ENCODE measurements at places on chromosomes 1 and 21.

DNA sequence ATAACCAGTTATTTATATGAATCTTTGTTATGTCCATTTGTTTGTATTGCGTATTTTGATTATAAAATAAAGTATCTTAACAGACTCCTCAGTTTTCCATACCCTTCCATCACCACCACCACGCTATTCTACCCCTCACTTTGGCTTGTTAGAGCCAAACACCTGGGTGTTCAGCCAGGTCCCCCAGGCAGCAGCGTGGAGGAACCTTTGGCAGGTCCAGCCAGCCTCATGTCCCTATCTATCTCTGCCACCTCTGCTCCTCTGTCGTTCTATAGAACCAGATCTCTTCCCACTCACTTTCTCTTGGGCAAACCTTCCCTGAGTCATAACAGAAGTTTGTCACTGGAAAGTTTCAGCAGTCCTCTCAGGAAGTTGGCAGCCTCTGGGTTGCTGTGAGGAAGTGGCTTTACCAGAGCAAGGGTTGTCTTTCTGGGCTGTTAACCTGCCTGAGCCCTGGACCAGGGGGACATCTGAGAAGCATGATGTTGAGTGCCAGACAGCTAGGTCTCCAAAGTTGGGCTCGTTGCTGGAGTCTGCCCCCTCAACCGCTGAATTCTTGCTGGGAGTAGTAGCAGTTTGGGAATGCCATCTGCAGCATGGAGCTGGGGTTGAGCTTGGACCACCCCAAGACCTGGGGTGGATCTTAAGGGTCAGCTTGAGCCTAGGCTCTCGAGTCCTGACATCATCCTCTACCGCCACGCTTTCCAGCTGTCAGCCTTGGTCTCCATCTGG, 996 bp upstream of the SH3BGRL3 start:
- peak; percentile 51 for DNase-seq

DNA sequence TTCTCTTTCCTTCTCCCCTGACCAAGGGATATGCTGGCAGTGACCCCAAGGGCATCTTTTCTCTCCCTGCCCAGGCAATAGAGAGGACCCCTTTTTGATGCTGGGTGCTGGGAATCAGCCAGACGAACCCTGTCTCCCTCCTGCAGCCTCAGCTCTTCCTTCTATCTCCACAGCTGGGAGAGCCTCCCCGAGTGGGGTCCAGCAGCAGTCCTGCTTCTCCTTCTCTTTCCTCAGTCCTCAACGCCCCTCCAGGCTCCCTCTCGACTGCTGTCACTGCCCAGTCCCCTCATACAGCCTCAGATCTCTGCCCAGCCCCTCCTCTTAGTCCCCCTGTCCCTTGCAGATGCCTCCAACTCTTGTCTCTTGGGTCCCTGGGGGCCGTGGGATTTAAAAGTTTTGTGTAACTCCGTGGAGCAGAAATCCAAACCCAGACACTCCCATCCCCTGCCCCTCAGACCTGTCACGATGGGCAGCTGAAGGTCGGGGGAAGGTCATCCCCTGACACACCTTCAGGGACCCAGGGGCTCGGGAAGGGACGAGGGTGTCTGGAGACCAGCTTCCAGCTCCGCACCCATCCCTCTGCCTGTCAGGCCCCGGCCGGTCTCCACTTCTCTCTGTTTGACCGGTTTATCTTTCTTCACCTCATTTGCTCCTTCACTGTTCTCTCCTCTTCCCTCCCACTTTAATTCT, 5.8 kb upstream of the ETV3L start:
- DNase-seq: no peak

GRCh38 chr1:99003581-99004253, 944 bp downstream of the PLPPR5 start:
- no peak for DNase-seq

DNA sequence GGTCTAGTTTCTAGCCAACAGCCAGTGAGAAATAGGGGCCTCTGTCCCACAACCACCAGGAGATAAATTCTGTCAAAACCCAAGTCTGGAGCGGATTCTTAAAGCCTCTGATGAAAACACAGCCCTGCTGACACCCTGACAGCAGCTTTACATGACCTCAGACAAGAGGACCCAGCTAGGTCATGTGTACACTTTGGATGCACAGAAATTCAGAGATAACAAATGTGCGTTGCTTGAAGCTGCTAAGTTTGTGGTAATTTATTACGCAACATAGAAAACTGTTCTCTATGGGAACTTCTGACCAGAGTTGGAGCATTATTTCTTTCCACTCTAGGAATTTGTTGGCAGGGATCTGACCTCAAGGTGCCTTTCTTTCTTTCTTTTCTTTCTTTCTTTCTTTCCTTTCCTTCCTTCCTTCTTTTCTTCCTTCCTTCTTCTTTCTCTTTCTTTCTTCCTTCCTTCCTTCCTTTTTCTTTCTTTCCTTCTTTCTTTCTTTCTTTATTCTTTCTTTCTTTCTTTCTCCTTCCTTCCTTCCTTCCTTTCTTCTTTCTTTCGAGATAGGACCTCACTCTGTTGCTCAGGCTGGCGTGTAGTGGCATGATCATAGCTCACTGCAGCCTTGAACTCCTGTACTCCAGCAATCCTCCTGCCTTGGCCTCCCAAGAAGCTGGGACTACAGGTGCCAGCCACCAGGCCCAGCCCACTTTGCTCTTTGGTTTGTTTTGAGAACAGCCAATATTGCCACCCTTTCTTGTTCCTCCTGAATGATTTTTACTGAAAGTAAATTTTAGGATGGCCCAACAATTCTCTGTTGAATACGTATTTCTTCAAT, 14.9 kb upstream of the HMGCS2 start:
- DNase-seq: no peak

DNA sequence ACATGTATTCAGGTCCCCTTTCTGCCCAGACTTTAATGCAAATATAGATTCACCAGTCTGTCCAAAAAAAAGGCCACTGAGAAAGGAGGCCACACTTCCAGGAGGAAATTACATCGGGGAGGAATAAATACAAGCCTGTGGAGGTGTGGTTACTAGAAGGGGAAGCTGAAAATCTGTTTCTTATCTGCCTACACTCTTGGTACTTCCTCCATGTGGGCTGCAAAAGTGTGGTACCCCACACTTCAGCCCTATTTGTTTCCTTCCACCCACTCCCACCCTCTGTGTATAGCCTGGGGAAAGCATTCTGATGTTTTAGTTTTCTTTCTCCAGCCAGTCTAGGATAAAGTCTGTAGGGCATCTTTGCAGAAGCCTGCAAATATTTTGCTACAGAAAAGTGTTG, 38.4 kb downstream of the UTP25 start:
- no peak for DNase-seq

GRCh38 chr1:225427235-225428067, at the start of gene LBR:
Gene LBR (minus strand): TSS chr1:225428038. CDS start chr1:225424075, 3,963 bp downstream.
- no peak for DNase-seq

GRCh38 chr1:183697814-183698590, 44.9 kb upstream of the APOBEC4 start:
- DNase-seq: no peak

DNA sequence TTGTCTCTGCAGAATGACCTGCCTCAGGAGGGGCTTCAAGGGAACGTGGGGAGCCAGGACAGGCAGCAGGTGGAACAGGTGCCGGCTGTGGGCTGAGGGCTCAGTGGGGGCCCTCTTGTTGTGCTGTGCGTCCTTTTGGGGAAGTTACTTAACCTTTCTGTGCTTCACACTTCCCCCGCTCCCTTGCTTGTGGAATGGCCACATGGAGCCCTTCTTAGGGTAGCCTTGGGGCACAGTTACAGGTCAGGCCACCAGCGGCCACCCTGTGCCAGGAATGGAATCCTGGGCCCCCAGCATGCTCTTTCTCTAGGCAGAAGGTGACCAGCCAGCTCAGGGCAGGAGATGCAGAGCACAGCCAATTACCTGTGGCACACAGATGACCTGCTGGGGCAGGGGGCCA, 2.6 kb downstream of the IKBKE start:
- no peak for DNase-seq

- no peak for DNase-seq
Measured at GRCh38 chr1:57142999-57143398, 177.2 kb upstream of the C8B start.

DNA sequence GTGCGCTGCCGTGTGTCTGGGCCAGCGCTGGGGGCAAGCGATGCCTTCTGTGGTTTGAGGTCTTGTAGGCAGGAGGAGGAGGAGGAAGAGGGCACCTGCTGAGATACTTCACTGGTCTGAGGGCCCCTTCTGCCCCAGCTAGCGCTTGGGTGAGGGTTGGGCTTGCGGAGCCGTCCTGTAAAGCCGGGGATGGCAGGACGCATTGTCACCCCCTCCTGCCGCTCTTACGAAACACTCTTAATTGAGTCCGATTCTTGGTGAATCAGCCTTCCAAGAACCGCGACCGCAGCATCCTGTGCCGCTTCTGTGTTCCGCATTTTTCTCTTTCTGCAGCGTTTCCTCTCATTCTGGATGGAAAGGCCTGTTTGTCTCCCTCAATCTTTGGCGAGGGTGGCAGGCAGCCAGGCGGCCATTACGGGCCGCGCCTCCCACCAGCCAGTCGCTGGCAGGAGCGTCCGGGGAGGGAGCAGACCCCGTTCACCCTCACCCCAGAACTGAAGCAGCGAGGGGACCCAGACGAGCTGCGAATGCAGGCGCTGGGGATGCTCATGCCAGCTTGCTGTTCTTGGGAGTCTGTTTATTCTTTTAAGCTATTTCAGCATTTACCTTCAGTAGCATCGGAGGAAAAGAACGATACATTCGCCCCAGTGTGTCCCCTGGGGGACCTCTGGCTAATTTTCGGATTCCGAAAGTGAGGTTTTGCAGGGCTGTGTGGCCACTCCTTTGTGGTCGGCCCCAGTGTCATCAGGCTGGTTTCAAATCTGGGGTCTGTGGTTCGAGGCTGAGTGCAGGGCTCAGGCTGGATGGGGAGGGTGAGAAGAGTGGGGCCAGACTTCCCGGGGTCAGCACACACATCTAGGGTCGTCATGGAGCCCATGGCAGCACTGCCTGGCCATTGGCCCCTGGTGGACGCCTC, 62.7 kb downstream of the SKI start:
- peak; percentile 96 for DNase-seq

DNA sequence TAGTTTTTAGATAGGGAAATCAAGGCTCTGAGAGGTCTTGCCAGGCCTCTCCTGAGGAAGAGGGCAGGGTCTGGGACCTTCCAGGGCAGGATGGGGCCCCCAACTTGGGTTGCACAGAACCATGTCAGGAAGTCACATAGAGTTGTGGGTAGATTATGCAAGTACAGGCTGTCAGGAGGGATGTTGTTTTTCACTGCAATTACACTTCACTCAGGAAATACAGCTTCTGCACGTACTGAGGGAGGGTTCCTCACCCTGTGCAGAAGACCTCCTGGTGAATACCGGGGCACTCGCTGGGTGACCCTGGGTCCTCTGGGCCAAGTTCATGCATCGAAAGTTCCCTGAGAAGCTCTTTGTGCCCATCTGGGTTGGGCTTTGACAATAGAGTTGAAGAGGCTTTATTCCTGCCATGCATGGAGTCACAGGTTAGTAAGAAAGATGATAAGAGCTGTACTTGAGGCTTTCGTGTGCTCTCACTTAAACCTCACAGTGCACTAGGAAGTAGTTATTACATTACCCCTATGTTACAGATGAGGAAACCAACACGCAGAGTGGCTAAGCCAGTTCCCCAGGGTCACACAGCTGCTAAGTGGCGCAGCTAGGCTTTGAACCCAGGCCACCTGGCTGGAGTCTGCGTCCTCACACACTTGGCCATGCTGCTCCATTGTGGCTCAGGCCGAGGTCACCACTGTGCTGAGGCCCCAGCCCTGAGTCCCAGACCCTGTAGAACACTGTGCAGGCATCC, 16.2 kb upstream of the TNFRSF1B start:
- DNase-seq: no peak

DNA sequence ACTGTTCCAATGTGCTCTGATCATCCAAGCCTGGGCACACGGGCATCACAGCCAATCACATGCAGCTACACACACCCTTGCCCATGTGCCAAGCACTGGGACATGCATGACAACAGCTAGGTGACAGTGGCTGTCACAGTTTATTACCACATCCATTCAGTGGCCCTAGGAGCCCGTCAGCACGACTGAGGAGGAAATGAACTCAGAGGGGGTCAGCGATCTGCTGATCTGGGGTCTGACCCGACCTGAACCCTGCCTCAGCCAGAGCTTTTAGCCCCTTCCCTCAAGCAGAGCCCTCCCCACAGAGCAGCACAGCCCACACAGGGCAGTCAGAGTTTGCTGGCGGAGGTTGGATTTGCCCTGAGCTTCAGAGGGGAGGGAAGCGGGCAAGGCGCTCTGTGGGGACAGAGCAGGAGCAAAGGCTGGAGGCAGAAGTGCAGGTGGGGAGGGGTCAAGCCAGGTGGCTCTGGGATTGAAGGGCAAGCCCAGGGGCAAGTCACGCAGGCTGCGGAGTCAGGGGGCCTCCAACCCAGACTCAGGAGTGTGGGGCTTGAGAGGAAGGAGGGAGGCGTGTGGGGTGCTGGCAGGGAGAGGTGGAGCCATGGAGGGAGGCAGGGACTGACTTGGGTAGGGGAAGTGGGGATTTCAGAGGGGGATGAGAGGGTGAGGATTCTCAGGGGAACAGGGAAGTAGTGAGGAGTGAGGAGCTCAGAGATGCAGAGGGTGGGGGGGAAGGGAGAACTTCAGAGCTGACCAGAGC, 10.4 kb downstream of the SH3BGRL3 start:
- no peak for DNase-seq

DNA sequence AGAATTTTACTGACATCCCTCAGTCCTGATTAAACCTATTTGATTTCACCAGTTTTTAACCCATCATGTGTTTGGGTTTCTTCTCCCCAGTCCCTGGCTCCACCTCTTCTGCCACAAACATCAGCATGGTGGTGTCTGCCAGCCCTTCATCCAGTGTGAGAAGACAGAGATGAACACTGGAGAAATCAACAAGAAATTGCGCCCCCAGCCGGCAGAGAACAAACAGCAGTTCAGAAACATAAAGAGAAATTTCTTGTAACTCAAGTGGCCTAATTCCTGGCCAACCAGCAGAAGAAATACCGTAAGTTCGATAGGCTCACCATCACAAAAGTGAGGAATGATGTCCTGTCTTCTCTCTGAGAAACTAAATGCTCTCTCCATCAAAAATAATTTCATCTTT, 18.3 kb downstream of the S100A11 start:
- DNase-seq: no peak

GRCh38 chr1:169053196-169053595, 53.3 kb upstream of the ATP1B1 start:
- DNase-seq: no peak

GRCh38 chr1:14495381-14495780, 103.1 kb upstream of the KAZN start:
- no peak for DNase-seq

- DNase-seq: no peak
Measured at GRCh38 chr1:8702850-8703810, 114.3 kb downstream of the RERE start.

- DNase-seq: no peak
Measured at GRCh38 chr1:180907313-180908055, 5.2 kb upstream of the KIAA1614 start.

DNA sequence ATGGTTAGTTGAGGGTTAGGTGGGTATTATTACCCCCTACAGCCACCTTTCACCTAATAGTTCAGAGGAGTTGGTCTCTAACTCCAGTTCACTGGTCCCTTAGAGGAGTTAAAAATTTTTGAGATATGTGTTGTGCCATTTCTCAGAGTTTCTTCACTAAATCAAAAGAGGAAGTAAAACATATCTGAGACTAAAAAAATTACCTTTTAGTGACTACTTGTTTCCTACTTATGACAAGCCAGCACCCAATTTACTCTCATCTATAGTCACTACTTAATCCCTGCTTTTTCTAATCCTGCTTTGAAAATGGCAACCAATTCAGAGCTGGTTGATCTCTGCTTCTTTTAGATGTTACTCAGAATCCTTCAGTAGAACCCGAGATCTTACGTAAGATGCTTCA, 1316.8 kb upstream of the B3GALT2 start:
- no peak for DNase-seq

GRCh38 chr21:43727519-43728153, 8.7 kb downstream of the PDXK start:
- no peak for DNase-seq
